ENCODE measurements at places on chromosomes 13 and 19. TPM values are rescaled to one million over a fixed set of nuclear protein-coding genes. Genes with fewer than 3 reads are reported as not detected.

DNA sequence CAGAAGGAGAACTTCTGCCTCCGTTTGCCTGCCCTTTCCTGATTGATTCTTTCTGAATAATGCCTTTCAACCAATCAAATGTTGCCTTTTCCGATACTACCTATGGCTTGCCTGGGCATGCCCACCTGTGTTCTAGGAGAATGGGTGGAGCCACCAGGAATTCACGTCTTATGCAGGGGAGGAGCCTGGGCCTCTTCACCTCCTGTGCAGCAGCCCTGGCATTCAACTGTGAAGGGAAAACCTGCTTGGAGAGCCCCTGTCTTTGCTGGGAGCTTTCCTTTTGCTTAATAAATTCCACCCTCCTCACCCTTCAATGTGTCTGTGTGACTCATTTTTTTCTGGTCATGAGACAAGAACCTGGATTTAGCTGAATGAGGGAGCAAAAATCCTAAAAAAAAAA is 730.7 kb downstream of the UQCRFS1 start:
- H3K27me3 ChIP-seq: no peaks in the 10 kb centered on the region
- peak; percentile 26 for DNase-seq
- no peak overlapping the region for H3K27ac ChIP-seq
- H3K4me1 ChIP-seq: no peaks in the 10 kb centered on the region

The AP3D1 gene
- total RNA-seq: 105 TPM

GRCh38 chr13:46198696-46199193 is 13.0 kb upstream of the LRRC63 start:
- no peaks in the 10 kb centered on the region for H3K36me3 ChIP-seq
- no peak overlapping the region for H3K4me3 ChIP-seq
- no peaks in the 10 kb centered on the region for H3K27me3 ChIP-seq

DNA sequence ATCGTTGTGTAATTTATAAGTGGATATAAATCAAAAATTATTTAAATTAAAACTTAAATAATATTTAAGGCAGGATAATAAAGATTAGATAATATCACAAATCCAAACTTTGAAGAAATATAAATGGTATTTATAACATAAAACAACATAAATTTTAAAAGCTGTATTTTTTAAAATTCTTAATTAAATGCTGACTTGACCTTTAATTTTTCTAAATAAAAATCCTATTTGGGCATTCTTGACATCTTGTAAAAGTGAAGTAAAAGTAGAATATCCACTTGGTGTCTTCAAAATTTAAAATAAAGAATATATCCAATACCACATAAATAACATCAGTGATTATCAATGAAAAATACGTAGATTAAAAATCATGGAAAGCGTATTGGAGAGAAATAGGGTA is 87.7 kb downstream of the TNFSF13B start:
- no peak for DNase-seq
- no peak overlapping the region for H3K4me3 ChIP-seq
- no peak overlapping the region for H3K27ac ChIP-seq
